ENCODE measurements at places on chromosomes 6 and 20. TPM values are rescaled to one million over a fixed set of nuclear protein-coding genes. Genes with fewer than 3 reads are reported as not detected.
A peak's percentile ranks its signal among the peaks of the same experiment; 100 is the strongest.

FGD2 gene
- total RNA-seq = 1.2 TPM

SUMO4 gene
- 8.7 TPM for total RNA-seq

MUCL3 gene
- not detected for total RNA-seq

CALHM5 gene
- not detected for total RNA-seq

SMAP1 gene
- total RNA-seq = 20.0 TPM

GRCh38 chr20:36384022-36384619 lies 78.0 kb downstream of the DLGAP4 start:
- H3K27ac ChIP-seq = no peak overlapping the region
- DNase-seq = peak; percentile 51
- H3K4me1 ChIP-seq = no peaks in the 10 kb centered on the region
- no peak overlapping the region for H3K4me3 ChIP-seq
- no peaks in the 10 kb centered on the region for H3K36me3 ChIP-seq

- H3K4me3 ChIP-seq = no peak overlapping the region
- H3K27me3 ChIP-seq = no peaks in the 10 kb centered on the region
- no peak for DNase-seq
- H3K27ac ChIP-seq = no peak overlapping the region
- H3K36me3 ChIP-seq = no peaks in the 10 kb centered on the region
Observed at GRCh38 chr6:144315226-144315980, 30.3 kb downstream of the UTRN start.

GRCh38 chr6:135397172-135397952 lies 100.2 kb downstream of the AHI1 start:
- H3K4me1 ChIP-seq = no peaks in the 10 kb centered on the region
- no peaks in the 10 kb centered on the region for H3K36me3 ChIP-seq
- H3K27ac ChIP-seq = no peak overlapping the region

DNA sequence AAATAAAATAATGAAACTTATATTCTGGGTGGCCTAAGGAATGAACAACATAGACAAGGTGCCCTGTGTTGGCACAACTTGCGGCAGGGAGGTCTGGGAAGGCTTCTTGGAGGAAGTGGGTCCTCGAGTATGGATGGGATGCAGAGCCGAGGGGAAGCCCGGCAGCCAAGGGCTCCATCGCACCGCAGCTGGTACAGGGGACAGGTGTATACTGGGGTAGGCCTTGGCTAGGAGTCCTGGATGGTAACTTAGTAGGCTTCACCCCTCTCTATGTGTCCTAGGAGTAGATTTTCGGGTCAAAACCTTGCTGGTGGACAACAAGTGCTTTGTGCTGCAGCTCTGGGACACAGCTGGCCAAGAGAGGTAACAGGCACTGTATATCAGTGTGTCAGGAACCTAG lies 28.0 kb downstream of the RAB44 start:
- H3K27me3 ChIP-seq = no peaks in the 10 kb centered on the region
- H3K27ac ChIP-seq = no peak overlapping the region
- H3K36me3 ChIP-seq = no peaks in the 10 kb centered on the region
- H3K4me1 ChIP-seq = peaks cover 15% of the 10 kb centered on the region
- DNase-seq = no peak

DNA sequence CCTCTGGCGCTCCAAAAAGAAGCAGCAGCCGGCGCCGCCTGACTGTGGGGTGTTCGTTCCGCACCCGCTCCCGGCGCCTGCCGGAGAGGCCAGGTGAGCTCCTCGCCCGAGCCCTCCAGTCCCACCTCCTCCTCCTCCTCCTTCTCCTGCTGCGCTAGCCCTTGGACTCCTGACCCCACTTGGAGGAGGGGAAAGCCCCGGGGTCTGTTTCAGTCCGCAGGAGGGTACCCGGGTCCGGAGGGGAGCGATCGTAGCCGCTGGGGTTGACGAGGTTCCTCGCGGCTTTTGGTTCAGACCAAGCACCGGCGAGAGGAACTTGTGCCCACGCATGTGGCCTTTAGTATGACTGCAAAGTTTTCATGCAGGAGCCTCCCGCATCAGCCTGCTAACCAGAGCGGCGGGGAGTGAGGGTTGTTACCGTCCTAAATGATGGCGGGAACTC lies 493 bp downstream of the CRYBG1 start:
- H3K27me3 ChIP-seq = peaks cover 28% of the 10 kb centered on the region
- peak; percentile 15 for DNase-seq
- peak overlapping the region; percentile 59 for H3K4me3 ChIP-seq
- no peaks in the 10 kb centered on the region for H3K36me3 ChIP-seq

DNA sequence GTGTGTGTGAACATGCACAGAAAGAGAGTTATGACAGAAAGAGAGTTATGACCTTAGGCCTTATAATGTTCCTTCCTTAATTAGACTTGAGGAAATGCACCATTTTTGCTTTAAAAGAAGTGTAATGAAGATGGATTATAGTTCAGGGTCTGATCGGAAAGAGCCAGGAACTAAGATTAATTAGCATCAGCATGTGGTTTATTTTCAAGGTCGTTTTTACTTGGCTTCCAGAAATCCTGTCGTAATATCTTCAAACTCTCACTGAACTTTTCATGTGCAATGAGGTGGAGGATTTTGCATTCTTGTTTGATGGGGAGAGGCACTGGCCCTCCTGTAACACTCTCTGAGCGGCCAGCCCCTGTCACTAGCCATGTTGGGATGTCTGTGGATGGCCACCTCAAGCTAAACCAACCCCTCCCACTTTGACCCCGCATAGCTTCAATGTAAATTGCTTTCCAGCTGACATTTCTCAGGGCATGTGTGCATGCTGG lies 116.8 kb downstream of the CDC5L start:
- no peak overlapping the region for H3K4me3 ChIP-seq
- H3K27ac ChIP-seq = no peak overlapping the region
- H3K36me3 ChIP-seq = no peaks in the 10 kb centered on the region
- DNase-seq = no peak
- no peaks in the 10 kb centered on the region for H3K4me1 ChIP-seq

DNA sequence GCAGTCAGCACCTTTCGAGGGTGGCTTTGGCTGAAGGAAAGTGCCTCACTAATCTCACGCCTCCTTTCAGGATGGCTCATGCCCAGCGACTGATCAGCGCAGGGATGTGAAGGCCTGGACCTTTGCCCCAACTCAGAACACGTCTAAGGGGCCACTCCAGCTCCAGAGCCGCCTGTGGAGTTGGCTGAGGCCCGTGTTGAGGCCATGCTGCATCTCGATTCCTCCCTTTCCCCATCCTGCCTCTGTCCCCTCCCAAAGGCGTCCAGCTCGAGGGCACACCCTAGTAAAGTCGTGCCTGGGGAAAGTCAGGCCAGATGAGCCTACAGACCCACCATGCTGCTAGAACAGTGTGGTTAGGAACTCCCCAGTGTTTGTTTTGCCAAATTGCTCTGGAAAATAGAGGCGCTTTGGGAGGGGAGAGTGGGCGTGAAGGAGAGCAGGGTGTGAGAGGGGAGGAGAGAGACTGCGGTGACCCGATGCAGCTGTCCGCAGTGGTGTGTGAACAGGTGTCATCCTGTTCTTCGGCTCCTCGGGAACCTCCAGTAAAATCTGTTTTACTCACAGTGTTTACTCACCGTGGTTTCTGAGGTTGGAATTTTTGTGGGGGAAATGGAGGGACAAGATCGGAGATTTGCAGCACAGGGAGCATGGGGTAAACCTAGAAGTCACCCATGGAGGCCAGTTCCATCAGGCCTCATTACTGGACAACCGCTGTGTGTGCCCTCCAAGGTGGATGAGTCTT lies 85.0 kb upstream of the PMEPA1 start:
- H3K36me3 ChIP-seq = no peaks in the 10 kb centered on the region
- H3K27ac ChIP-seq = no peak overlapping the region
- DNase-seq = no peak
- H3K4me3 ChIP-seq = no peak overlapping the region
- H3K27me3 ChIP-seq = no peaks in the 10 kb centered on the region

DNA sequence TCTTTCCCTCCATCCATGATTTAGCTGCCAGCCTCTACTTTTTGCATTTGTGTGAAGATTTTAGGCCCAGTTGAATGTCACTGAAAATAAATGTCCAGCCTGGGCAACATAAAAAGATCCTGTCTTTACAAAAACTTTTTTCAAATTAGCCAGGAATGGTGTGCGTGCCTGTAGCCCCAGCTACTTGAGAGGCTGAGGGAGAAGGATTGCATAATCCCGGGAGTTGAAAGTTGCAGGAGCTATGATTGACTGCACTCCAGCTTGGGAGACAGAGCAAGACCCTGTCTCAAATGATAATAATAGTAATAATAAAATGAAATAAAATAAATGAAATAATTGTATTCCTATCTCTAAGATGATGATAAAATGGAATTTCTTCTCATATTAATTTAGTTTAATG lies 5.0 kb upstream of the GFOD1 start:
- no peak overlapping the region for H3K4me3 ChIP-seq
- H3K36me3 ChIP-seq = no peaks in the 10 kb centered on the region
- no peak for DNase-seq

DNA sequence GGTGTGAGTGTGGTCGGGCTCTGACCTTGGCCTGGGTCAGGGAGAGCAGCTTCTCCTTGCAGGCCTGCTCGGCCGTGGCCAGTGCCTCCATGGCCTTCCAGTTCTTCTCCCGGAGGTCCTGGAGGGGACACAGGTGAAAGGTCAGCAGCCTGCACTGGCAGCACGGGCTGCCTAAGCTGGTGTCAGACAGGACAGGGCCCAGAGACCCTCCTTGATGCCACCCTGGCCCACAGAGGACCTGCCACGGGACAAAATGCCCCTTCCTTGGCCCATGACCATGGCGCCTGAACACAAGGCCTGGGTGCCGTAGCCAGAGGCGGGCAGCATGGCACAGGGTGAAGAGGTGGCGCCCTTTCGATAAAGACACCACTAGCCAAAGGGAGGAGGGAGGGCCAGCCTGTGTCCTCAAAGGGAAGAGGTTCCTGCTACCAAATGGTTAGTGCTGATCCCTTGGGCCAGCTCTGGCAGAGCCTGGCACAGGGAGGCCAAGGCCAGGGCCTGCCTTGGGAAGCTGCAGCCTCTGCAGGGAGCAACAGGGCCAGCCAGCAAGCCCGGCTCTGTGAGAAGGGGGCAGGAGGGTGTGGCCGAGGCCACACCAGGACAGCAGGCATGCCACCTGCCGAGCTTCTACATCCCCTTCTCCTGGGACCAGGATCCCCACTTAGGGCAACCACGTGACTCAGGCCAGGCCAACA lies 54.8 kb downstream of the DSTN start:
- H3K27me3 ChIP-seq = no peaks in the 10 kb centered on the region
- H3K4me3 ChIP-seq = no peak overlapping the region
- no peak for DNase-seq
- H3K27ac ChIP-seq = no peak overlapping the region

DNA sequence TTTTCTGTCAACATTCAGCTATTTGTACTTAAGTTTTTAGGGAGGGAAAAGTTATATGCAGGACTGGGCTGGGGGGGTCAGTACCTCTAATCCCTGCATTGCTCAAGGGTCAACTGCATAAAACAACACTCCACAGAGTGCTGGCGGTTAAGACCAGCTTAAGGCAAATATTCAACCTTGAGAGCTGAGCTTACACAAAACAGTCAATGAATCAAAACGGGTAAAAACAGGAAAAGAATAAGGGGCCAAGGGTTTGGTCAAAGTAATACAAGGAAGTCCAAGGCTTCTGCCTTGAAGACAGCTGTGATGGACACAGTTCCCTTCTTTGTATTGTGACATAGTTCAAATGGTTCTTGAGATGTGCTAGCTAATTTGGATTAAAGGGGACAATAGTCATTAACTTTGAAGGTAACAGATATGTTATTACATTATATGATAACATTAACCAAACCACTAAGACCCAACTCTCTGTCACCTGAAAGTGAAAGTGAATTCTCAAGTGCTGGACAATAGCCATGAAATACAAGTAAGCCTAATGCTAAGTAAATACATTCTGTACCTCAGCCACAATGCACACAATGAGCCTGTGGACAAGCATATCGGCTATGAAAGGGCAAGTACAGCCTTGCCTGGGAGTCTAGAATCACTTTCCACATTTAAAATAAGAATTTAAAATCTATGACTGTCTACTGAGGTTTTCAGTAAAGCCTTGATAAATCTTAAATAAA lies 106.8 kb downstream of the PDE10A start:
- H3K27me3 ChIP-seq = no peaks in the 10 kb centered on the region
- H3K4me3 ChIP-seq = no peak overlapping the region
- DNase-seq = no peak
- H3K27ac ChIP-seq = no peak overlapping the region
- H3K36me3 ChIP-seq = no peaks in the 10 kb centered on the region

DNA sequence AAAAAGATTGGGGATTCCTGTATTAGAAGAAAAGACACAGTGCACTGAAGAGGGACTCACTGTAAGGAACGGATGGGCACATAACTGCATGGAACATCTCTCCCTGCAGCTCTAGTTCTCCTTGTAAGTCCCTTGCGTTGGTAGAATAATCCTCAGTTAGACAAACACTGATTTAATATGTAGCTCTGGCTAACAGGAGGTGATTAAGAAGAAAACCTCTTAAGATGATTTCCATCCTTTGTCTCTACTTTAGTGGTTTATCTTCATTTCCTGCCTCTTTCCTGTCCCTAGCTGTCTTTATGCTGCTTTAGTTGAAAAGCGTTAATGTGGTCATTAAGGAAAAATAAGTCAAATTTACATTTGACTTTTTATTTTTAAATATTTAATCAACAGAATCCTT lies 86.6 kb downstream of the SLC16A10 start:
- H3K4me3 ChIP-seq = no peak overlapping the region
- no peak for DNase-seq
- H3K36me3 ChIP-seq = no peaks in the 10 kb centered on the region
- H3K27me3 ChIP-seq = no peaks in the 10 kb centered on the region
- no peak overlapping the region for H3K27ac ChIP-seq

DNA sequence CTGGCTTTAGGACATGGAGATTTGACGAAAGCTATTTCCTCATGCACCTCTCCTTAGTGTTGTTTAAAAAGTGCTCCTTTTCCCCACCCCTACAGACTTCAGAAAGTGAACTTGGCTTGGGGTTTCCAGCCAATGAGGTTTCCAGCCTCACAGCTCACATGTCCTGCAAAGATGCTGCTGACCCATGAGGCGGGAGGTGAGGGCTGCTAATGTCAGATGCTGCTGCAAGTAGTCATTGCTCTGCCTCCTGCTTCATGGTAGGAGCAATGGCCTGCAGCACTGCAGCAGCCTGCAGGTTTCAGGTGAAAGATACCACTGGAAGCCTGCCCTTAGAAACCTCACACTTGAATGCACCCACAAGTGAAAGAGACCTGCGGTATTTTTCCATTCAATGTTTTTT lies 112.8 kb downstream of the LAMP5 start:
- H3K4me1 ChIP-seq = no peaks in the 10 kb centered on the region
- H3K4me3 ChIP-seq = no peak overlapping the region
- H3K27me3 ChIP-seq = no peaks in the 10 kb centered on the region
- no peaks in the 10 kb centered on the region for H3K36me3 ChIP-seq
- no peak for DNase-seq

GRCh38 chr6:128000363-128000762 lies 99.5 kb upstream of the THEMIS start:
- H3K4me1 ChIP-seq = no peaks in the 10 kb centered on the region
- no peak for DNase-seq
- no peaks in the 10 kb centered on the region for H3K27me3 ChIP-seq
- no peak overlapping the region for H3K27ac ChIP-seq

DNA sequence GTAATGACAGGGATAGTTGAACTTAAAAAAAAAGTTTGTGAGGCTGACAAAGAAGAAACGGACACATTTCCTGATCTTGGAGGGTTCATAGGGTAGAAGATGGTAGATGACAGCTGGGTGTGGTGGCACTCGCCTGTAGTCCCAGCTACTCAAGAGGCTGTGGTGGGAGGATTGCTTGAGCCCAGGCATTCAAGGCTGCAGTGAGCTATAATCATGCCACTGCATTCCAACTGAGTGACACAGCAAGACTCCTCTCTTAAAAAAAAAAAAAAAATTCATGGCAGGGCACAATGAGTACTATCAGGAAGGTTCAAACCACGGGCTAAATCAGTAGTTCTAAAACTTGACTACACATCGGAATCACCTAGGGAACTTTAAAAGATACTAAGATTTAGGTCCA lies 2.0 kb upstream of the MICA start:
- no peaks in the 10 kb centered on the region for H3K27me3 ChIP-seq
- H3K4me1 ChIP-seq = peaks cover 63% of the 10 kb centered on the region
- no peak overlapping the region for H3K27ac ChIP-seq
- no peaks in the 10 kb centered on the region for H3K36me3 ChIP-seq

Data from CD4-positive, alpha-beta T cell (primary cell).